ENCODE measurements at places on chromosomes 16 and 17.
A peak's percentile ranks its signal among the peaks of the same experiment; 100 is the strongest.

DNA sequence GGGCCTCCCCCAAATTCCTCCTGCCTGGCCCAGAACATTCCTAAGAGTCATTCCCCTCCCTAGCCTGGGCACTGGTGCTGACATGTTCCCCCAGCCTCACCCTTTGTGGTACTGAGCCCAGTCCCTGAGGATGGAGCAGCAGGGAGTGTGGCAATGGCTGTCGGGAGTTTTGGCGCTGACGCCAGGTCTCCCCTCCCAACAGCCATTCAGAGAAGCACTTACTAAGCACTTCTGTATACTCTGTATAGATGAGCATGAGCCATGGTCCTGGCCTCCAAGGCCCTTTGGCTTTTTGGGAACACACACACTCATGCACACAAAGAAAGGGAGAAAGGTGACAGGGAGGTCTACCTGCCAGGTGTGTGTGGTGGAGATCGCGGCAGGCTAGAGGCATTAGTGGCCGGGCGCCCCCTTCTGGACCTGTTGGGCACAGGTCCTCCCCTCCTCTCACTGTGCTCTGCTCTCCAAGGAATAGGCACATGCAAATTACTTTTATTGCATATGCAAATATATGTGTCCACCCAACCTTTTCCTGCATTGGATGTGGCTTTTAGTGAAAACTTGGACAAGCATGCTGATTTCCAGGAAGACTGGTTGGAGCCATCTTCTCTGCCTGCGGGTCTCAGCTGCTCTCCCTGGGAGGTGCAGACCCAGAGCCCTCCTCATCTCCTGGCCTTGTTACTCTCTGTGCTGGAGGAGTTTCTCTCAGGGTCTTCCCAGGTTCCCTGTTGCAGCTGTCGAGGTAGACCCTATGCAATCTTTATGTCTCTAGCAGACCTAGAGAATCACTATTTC is 17.4 kb upstream of the C17orf107 start:
- peak; percentile 76 for DNase-seq

DNA sequence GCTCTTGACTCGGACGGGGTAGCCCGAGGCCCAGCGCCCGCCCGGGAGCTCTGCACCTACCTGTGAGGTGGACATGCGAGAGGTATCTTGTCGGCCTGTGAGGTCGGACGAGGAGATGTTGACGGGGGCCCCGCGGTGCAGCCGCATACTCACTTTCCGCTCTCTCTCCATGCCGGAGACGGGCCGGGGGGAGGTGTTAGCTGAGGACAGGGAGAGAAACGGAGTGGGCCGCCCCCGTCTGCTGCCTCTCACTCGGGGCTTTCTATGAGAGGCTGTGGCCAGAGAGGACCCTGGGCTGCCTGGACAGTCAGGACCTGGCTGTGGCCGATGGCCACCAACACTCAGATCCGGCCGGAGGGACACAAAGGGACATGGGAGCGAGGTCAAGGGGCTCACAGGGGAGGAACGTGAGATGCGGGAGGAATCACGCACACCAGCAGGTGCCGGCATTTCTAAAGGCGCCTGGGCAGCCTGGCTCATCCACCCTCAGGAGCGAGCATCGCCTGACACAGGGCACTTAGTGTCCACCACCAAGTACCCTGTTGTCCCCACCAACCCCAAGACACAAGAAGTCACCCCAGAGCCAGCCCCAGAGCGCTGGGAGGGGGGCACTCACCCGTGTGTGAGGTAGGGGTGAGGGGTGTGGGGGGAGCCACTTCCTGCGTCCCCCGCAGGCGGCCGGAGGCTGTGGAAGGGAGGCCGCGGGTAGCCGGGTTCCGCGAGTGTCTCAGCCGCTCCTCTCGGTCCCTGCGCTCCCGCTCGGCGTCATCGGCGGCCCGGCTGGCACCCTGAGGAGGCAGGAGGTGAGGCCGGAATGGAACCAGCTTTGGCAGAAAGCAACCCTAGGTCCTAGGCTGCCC is 20.2 kb downstream of the SLC16A3 start:
- DNase-seq, result no peak

DNA sequence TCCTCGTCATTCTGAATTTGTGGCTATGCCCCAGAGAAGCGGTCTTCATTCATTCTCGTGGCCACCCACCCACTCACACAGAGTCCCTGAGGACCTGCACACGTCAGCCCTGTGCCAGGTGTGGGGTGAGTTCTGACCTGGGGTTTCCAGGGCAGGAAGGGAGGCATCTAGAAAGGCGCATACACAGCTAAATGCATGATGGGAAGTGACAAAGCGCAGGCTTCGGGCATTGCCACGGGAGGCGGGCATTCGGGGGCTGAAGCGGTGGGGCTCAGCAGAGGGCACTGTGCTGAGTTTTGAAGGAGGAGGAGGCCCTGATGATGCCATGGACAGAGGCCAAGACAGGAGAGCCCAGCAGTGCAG is 10.9 kb downstream of the UBALD2 start:
- DNase-seq, result no peak

DNA sequence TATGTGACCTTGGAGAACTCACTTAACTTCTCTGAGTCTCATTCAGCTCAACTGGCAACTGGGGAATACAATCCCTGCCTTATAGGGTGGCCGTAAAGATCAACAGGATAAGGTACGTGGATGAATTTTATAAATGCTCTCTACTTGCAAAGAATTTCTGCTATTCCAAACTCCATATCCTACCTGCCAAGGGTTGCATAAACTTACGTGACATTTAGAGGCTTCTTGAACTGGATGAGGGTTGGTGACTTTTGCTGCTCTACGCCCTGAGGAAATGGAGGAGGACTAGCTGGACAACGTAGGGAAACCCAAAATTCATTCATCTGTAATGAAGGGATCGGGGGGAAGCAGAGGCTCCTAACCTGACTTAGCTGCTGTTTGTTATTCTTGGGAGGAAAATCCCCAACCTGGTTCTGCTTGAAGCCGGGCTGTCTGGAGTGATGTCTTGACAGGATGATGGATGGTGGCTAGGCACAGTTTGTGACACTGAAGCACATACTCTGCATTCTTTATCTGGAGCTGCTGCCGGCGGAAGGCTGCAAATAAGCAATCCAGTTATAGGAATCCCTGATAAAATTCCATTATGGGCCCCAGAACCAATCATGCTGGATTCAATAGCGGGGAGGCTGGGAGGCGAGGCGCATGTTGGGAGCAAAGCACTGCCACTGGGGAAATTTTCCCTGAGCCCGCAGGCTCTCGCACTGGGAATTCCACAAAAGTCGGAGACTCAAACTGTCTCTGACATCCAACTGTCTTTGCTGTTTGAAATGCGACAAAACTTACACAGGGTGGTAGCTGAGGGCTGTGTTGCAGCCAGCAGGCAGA is 94.7 kb upstream of the SDK2 start:
- no peak for DNase-seq

GRCh38 chr17:37384560-37385149 is 8.9 kb downstream of the C17orf78 start:
- no peak for DNase-seq

DNA sequence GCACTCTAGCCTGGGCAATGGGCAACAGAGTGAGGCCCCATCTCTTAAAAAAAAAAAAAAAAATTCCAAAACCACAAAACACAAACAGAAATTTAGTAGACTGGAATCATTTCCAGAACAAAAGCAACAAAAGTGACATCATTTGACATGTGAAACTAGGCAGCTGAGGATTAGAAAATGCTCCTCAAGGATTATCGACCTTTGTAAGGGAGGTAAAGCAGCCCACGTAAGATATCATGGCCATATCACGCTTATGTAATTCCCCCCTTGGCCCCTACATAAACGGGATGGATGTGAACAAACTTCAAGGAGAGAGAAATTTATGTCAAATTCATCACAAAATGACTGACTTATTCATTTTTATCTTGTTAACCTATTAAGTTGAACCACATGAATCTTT is 83.3 kb downstream of the WDR59 start:
- DNase-seq, result no peak

- no peak for DNase-seq
These were observed 447.3 kb downstream of the HS3ST3B1 start for GRCh38 chr17:14748036-14748710.

DNA sequence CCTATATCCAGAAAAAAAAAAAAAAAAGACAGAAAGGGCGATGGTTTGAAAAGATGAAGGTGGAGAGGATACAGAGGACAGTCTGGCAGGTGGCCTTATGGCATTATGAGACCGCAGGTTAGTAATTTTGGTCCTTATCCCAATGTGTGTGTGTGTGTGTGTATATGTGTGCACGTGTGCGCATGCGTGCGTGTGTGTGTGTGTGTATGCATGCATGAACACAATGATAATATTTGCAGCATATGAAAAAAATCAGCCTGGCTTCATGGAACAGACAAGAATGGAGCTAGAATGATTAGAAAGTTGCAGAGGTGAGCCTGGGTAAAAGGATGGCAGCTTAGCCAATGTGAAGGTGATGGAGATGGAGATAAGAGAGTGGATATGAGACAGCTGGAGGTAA is 83.4 kb downstream of the LYRM1 start:
- no peak for DNase-seq

- no peak for DNase-seq
These were observed 3.5 kb upstream of the CNEP1R1 start for GRCh38 chr16:50021544-50021943.

DNA sequence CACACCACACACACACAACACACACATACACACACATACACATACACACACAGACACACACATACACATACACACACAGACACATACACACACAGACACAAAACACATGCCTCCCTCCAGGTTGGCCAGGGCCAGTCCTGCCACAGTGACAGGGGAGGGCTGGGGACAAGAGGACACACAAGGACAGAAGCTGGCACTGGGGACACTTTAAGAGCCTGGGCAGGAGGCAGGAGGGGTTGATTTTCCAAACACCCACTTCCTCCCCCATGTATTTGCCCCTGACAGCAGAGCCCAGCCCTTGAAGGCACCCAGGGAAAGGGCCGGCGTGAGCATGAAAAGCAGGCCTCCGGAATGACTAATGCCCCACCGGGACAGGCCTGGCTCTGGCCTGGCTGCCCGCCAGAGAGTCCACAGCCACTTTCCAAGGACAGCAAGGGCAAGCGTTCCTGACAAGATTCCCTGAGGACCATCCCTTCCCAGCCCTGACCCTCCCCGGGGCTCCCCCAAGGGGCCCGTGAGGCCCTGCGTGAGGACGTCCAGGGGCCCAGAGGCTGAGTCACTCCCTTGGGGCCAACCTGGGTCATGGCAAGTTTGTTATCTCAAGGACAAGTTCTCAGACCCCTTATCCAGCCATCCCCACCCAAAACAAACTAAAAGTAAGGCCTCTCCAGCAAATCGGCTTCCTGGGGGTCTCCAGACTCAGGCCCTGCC is 235.6 kb downstream of the ZNF423 start:
- DNase-seq, result no peak

DNA sequence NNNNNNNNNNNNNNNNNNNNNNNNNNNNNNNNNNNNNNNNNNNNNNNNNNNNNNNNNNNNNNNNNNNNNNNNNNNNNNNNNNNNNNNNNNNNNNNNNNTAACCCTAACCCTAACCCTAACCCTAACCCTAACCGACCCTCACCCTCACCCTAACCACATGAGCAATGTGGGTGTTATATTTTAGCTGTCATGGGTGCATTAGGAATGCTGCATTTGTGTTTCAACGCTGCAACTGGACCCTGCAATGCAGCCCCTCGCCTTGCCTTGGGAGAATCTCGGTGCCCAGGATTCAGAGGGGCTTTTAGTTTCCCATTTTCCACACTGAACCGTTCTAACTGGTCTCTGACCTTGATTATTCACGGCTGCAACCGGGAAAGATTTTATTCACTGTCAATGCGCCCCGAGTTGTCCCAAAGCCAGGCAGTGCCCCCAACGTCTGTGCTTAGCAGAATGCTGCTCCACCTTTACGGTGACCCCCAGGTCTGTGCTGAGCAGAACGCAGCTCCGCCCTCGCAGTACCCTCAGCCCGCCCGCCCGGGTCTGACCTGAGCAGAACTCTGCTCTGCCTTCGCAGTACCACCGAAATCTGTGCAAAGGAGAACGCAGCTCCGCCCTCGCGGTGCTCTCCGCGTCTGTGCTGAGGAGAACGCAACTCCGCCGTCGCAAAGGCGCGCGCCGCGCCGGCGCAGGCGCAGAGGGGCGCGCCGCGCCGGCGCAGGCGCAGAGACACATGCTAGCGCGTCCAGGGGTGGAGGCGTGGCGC is 43.3 kb downstream of the POLR3K start:
- no peak for DNase-seq

- no peak for DNase-seq
These were observed 73.9 kb downstream of the AMFR start for GRCh38 chr16:56351481-56351880.

DNA sequence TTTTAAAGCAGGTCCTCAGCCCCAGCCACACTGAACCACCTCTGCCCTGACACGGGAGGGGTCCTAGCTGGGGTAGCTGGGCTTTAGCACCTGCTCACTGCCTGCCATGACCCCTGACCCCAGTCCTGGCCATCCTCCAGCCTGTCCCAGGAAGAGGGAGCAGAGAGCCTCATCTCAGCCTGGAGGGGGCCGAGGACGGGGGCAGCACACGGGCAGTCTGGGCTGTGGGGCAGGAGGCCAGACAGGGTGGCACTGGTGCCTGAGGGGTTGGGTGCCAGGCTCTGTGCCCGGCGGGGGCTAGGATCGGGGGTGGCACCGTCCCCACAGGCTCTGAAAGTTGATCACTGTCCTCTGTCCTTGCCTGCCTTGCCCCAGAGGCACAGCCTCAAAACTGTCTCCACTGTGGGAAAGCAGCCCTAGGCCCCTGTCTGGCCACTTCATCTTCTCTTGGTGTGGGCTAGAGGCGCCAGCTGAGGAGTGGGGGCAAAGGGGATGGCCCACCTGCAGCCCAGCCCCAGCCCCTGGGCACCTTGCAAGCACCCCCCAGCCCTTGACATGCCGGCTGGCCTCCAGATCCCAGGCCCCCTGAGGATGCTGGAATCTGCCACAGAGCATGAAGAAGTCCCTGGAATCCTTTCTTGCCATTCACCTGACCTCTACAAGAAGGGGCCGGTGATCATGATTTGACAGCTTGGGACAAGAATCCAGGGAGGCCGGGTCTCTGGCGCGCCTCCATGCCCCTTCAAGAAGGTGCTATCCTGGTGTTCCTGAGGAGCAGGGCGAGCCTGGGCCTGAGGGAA is 15.7 kb downstream of the ENDOV start:
- DNase-seq, result no peak

- no peak for DNase-seq
These were observed 28.4 kb upstream of the TMC5 start for GRCh38 chr16:19389246-19389645.

- DNase-seq, result no peak
These were observed 11.8 kb downstream of the CTRB1 start for GRCh38 chr16:75230471-75231110.

- no peak for DNase-seq
These were observed 11.5 kb upstream of the SRCIN1 start for GRCh38 chr17:38617074-38617860.

GRCh38 chr17:70310221-70310672 is 140.9 kb downstream of the KCNJ2 start:
- no peak for DNase-seq

GRCh38 chr16:11213373-11213772 is 42.6 kb downstream of the SOCS1 start:
- no peak for DNase-seq

GRCh38 chr17:73478768-73479424 is 165.3 kb downstream of the SDK2 start:
- no peak for DNase-seq
